A172 (cell line): ENCODE measurements at places on chromosomes 2 and 18. TPM values are rescaled to one million over a fixed set of nuclear protein-coding genes. Genes with fewer than 3 reads are reported as not detected.

Gene ELOA2
- total RNA-seq = not detected in 2 replicates

Gene ALPI
- not detected in 2 replicates for total RNA-seq

Gene ZNF396
- total RNA-seq = 0.33 and 0.57 TPM in 2 replicates

Gene WDR54
- 72.9 and 84.5 TPM in 2 replicates for total RNA-seq

Gene VIT
- total RNA-seq = 1.3 and 3.4 TPM in 2 replicates

Gene M1AP
- not detected in 2 replicates for total RNA-seq

Gene GAREM1
- not detected in 2 replicates for total RNA-seq

Gene POTEC
- total RNA-seq = 0.53 and 0.98 TPM in 2 replicates

Gene KHK
- 8.7 and 10.3 TPM in 2 replicates for total RNA-seq

Gene GLI2
- 4.6 and 4.7 TPM in 2 replicates for total RNA-seq

Gene FAP
- total RNA-seq = 1.9 and 2.2 TPM in 2 replicates

Gene SGPP2
- total RNA-seq = not detected in 2 replicates

Gene APOB
- total RNA-seq = not detected in 2 replicates

Gene KYNU
- 1.4 and 3.9 TPM in 2 replicates for total RNA-seq

Gene SCYGR7
- total RNA-seq = not detected in 2 replicates

Gene POTEI
- total RNA-seq = not detected in 2 replicates

Gene ERICH2
- total RNA-seq = 0.33 and 0.53 TPM in 2 replicates

Gene PPP1R1C
- 2.4 and 4.8 TPM in 2 replicates for total RNA-seq
